ENCODE measurements at places on chromosomes 12 and 14. TPM values are rescaled to one million over a fixed set of nuclear protein-coding genes. Genes with fewer than 3 reads are reported as not detected.

GRCh38 chr12:132614861-132615578 is 3.6 kb upstream of the P2RX2 start:
- DNase-seq: peak; percentile 79

The ASB2 gene
- total RNA-seq: 1.8 TPM

- DNase-seq: no peak
These were observed 223.3 kb downstream of the CHST11 start for GRCh38 chr12:104680070-104680469.

DNA sequence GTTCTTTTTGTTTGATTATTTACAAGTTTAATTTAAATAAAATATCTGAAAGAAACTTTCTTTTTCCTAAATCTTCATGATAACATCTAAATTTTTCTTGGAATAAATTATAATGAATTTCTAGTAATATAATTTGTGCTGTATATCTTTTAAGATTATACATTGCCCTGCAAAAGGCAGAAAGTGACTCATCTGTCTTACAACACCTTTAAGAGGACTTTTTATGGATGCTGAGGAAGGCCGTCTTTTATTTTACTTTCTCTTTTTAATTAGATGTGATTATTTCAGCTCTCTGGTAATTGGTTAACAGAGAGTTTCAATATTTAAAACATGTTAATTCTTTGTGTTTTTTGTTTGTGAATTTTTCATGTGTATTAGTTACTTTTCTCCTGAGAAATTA is 598.4 kb downstream of the RPL10L start:
- DNase-seq: no peak

DNA sequence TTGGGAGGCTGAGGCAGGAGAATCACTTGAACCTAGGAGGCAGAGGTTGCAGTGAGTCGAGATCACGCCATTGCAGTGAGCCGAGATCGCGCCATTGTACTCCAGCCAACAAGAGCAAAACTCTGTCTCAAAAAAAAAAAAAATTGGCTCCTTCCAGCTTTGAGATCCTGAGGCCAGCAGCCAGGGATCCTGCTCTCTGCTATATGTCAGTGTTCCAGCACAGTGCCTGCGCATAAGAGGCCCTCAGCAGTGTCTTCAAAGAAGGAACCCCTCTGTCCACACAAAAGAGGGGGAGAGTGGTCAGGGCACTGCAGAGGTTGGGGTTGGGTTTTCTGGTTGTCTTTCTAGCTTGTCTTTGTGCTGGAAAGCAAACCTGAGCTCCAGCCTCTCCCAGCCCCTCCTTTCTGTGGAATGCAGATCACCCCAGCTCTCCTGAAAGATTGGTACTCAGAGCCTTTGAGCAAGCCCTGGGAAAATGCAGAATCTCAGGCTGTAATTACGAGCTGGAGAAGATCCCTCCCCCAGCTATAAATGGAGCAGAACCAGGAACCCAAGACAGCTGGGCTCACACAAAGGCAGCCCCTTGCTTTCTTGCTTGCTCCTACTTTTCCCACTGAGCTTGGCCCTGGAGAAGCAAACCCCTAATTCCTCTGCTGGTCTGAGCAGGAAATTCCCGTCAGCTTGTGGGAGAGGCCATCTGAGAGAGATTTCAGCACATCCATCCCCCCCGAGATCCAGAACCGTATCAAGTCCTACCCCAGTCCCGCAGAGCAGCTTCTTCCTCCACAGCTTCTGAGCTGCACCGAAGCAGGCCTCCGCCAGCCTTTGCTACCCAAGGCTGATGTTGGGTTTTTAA is 205.7 kb downstream of the ZFP36L1 start:
- no peak for DNase-seq

The FLRT2 gene
- total RNA-seq: 0.03 TPM

DNA sequence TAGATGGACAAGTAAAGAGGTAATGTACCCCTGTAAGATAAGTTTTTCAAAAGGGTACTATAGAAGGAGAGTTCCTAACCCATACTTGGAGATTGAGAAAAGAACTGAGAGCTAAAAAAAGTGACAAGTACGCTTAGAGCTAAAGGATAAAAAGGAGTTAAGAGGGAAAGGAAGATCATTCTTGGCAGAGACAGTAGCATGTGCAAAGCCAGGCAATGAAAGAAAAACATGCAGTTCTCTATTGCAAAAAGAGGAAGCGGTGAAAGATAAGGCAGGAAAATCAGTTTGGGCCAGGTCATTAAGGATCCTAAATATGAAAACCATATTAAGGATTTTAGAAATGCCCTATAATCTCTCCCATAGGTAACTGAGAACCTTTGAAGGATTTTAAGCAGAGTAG is 500.4 kb upstream of the GARIN6 start:
- DNase-seq: no peak

The ZBTB1 gene
- total RNA-seq: 31.3 TPM

- no peak for DNase-seq
These were observed 250.2 kb upstream of the GRIP1 start for GRCh38 chr12:66929121-66929520.

DNA sequence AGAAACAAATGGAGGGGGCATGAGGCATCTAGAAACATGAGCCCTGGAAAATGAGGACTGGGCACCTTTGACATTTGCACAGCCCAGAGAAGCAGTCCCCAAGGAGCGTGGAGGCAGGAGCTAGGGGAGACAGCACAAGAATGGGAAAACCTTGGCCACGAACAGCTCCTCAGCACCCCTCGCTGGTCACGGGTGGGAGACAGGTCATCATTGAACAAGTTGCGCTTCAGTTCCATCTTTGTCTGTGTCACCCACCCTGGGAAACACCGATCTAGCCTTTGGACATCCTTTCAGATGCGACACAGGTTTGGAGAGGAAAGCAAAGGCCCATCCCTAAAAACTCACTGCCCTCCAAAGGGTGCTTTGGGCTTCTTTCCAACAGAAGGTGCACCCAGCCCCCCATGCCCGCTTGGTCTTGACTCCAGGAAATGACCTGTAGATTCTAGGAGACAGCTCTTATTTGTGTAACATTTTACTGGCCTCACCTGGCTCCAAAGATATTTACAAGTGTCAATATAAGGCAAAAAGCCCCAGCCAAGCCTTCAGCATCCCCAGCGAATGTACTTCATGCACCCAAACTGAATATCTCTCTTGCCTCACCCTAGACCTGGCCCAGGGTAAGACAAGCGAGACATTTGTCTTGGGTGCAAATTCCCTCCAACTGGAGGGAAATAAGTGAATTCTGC is 28.8 kb upstream of the CLMN start:
- no peak for DNase-seq

DNA sequence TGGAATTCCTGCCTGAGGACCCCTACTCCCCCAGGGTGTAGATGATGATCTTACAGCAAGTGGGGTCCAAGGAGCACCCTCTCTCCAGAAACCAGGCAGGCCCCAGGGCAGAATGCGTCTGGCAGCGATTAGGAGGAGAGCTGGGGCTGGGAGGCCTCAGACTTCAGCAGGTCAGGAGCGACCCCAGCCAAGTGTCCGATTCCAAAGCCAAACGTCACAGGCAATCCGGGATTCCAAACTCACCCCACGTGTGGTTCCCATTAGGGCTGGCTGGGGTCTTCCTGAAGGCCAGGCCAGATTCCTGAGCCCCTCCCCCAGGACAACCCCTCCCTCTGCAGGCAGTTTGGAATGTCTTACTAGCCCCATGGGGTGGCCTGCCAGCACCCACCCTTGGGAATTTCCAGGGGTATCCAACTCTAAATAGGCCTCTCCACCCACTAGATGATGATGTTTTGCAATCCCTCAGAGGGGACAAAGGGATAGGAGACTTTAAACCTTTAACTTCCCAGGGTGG is 17.3 kb upstream of the FIGNL2 start:
- no peak for DNase-seq

DNA sequence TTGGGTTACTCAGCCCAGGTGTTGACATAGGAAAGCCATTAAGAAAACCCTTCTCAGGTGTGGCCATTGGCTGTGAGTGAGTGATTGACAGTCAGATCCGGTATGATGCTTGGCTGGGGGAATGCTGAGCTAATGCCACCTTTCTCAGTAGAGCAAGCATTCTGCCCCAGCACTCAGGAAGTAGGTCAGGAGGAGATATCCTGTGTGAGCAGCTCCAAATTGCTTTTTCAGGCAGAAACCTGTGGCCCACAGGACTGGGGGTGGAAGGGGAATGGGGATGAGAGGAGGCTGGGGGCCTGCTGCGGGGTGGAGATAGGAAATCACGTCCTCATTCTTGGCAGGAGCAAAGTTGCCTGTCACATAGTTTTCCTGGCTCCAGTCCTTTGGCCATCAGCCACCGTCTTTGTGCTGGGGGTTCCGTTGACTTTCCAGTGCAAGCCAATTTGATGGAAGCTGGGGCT is 55.7 kb downstream of the NINJ2 start:
- peak; percentile 27 for DNase-seq

GRCh38 chr14:90924621-90925340 is 108.6 kb upstream of the TTC7B start:
- DNase-seq: no peak

- DNase-seq: no peak
These were observed 105.4 kb downstream of the DIP2B start for GRCh38 chr12:50610171-50610570.

DNA sequence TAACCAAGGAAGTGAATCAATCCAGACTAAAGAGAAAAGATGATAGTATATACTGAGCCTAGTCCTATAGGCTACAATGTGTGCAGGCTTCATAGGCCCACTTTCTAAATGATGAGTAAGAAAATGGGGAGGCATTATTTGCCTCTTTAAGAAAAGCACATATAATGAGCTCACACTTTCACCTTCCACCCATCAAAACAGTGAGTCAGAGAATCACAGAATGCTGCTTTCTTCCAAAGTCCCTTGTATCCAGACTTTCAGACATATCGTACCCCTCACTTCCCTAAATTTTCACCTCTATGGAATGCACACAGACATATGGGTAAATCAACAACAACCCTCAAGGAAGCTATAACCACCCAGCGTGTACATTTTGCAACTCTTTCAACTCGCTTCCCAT is 286.4 kb upstream of the PRKD1 start:
- peak; percentile 22 for DNase-seq

GRCh38 chr12:20309504-20310148 is 58.7 kb upstream of the PDE3A start:
- DNase-seq: no peak

DNA sequence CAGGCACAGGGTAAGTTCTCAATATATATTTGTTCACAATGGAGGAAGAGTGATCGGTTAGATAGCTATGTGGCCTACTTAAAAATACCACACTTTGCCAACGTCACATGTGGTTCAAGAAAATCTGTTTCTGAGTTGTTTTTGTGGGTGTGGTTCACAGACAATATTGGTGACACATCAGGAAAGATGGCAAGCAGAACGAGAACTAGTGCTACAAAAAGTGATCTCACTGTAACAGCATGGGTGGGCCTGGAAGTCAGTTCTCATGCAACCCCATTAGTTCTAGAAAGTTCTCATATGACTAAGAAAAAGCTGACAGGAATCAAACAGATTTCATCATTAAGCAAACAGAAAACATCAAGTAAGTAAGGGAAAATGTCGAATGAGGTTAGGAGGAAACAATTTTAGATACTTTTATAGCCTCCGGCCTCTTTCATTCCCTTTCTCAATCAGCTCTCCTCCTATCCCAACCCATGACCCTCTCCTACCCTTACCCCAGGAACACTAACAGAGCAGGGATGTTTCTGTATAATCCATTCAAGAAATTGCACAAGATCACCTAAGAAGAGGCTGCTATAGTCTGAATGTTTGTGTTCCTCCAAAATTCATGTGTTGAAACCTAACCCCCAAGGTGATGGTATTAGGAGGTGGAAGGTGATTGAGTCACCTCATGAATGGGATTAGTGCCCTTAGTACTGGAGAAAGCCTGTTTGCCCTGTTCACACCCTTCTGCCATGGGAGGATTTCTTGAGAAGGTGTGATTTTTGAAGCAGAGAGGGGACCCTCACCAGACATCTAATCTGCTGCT is 15.5 kb upstream of the NTN4 start:
- peak; percentile 96 for DNase-seq

GRCh38 chr12:51434305-51434704 is 9.7 kb downstream of the SLC4A8 start:
- no peak for DNase-seq

GRCh38 chr12:2333491-2334195 is 280.9 kb downstream of the CACNA1C start:
- DNase-seq: no peak

GRCh38 chr12:46547421-46548354 is 175.1 kb upstream of the SLC38A2 start:
- DNase-seq: peak; percentile 27

DNA sequence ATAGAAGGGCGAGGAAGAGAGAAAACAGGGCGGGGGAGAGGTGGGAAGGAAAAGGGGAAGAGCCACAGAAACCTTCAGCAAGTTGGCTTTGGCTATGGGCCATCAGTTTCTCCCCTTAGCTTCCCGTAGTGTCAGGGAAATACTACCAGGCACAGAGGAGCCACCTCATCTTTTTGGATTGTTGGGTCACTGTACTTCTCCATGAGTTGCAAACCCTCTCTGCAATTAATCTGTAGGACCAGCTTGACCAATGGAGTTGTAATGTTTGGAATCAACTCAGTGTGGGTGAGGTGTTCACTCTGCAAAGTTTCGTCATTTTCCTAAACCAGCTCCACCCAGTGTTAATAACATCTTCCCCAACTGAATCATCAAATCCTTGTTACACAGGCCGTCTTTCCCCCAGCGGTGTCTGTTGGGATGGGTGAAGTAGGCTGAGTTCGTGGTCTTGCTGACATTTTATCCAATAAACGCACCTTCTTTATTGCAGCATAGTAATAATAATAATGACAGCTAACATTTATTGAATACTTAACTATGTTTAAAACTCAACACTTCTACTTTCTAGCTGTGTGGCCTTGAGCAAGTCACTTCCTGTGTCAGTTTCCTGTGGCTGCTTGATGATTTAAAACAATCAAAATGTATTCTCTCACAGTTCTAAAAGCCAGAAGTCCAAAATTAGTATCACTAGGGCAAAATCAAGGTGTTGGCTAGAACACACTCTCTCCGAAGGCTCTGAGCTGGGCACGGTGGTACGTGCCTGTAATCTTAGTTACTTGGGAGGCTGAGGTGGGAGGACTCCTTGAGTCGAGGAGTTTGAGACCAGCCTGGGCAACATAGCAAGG is 8.1 kb upstream of the GLTP start:
- DNase-seq: peak; percentile 86

DNA sequence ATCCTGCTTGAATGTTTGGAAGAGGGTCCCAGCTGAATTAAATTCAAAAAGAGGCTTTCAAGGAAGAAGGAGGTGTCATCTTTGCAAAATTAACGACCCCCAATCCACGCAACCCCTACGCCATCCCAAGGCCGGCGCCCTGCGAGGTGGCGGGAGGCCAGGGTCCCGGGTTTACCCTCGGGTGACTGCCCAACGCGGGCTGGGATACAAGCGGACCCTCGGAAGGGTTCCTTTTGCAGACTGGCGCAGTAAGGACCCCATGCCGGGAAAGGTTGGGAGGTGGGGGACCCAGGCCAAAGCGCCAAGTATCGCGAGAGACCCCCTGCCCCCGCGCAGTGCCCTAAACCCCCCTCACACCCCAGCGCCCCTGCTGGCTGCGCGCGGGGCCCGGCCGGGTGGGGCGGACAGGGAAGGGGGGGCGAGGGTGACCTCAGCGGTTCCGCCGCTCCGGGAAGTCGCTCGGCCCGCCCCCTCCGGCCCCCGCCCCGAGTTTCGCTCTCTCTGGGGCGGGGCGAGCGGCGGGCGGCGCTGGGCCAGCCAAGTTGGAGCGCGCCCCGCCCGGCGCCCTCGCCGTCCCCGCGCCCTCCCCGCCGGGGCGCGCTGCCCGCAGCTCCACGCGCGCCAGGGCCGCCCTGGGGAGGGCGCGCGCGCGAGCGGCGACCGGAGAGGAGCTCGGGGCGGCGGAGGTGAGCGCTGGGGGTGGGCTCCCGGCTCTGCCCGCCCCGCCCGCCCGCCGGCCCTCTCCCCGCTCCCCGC is 708 bp upstream of the ZBTB42 start:
- peak; percentile 81 for DNase-seq
